DMS153 (cell line): ENCODE measurements at places on chromosomes 7 and 10.
A peak's percentile ranks its signal among the peaks of the same experiment; 100 is the strongest.

DNA sequence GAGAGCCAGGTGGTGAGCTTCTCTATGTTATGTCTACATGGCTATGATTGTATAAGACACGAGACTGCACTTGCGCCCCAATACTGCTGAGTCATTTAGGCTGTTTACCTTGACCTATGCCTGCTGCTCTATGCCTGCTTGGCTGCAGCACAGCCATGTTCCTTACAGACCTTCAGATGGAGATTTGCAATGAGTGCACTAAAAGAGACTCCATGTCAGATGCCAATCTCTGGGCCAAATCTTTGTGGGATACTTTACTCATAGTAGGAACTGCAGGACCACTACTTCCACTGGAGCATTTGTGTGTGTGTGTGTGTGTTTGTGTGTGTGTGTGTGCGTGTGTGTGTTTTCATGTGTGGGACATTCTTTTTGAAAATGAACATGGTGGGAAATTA lies 50.0 kb upstream of the KMT2E start:
- DNase-seq: no peak

- DNase-seq: no peak
These were observed 359.5 kb upstream of the NPSR1 start for GRCh38 chr7:34298492-34299013.

- no peak for DNase-seq
These were observed 18.1 kb upstream of the DNA2 start for GRCh38 chr10:68489919-68490318.

- DNase-seq: no peak
These were observed 4.9 kb upstream of the ZMIZ1 start for GRCh38 chr10:79063661-79064492.

DNA sequence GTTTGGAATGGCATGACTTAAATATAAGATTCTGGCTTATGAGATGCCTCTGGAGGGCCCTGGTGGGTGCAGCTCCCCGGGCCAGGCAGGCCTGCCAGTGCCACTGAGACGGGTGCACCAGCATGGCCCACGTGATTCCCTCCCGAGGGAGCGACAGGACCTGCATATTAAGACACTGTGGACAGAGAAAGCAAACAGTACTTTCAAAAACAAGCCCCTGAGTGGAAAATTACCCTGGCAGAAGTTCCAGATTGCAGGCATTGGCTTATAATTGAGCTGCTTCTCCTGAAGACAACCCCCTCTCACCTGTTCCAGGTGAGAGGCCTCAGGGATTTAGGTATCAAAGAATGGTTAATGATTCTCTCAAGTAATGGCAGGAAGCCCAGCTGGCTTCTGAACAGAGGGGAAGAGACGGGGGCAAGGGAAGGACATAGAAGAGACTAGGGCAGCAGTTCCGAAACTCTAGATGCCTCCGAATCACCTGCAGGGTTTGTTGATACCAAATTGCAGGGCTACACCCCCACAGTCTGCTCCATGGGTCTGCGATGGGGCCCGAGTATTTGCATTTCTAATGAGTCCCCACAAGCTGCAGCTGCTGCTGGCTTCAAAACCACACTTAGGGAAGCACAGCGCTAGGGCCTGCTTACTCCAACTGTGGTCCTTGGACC lies 66.0 kb upstream of the DOCK1 start:
- DNase-seq: peak; percentile 96

- DNase-seq: no peak
These were observed 414.0 kb upstream of the MKI67 start for GRCh38 chr10:128540128-128540762.

- DNase-seq: peak; percentile 77
These were observed 86.8 kb downstream of the GPR158 start for GRCh38 chr10:25261558-25261957.

- DNase-seq: no peak
These were observed 17.8 kb upstream of the LCOR start for GRCh38 chr10:96814264-96814663.

- DNase-seq: peak; percentile 52
These were observed 108.4 kb upstream of the BTBD16 start for GRCh38 chr10:122162671-122163173.

DNA sequence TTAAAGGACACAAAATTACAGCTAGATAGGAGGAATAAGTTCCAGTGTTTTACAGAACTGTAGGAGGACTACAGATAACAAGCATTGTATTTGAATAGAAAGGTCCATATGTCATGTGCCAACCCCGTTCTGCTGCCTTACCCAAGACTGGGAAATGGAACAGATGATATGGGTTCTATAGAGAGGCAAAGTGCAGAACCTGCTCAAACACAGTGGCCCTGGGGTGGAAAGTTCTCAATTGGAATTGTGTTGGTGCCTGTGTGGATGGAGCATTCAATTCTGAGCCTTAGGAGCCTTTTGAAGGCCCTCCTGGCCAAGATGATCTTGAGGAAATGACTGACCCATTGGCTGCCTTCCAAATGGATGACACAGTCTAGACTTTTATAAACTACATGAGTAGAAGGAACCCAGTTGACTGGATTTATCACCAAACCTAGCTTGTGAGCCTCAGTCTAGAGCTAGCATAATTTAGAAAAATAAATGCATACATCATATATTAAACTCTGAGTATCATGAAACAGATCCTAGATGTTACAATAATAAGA lies 4.1 kb upstream of the PRSS1 start:
- no peak for DNase-seq

DNA sequence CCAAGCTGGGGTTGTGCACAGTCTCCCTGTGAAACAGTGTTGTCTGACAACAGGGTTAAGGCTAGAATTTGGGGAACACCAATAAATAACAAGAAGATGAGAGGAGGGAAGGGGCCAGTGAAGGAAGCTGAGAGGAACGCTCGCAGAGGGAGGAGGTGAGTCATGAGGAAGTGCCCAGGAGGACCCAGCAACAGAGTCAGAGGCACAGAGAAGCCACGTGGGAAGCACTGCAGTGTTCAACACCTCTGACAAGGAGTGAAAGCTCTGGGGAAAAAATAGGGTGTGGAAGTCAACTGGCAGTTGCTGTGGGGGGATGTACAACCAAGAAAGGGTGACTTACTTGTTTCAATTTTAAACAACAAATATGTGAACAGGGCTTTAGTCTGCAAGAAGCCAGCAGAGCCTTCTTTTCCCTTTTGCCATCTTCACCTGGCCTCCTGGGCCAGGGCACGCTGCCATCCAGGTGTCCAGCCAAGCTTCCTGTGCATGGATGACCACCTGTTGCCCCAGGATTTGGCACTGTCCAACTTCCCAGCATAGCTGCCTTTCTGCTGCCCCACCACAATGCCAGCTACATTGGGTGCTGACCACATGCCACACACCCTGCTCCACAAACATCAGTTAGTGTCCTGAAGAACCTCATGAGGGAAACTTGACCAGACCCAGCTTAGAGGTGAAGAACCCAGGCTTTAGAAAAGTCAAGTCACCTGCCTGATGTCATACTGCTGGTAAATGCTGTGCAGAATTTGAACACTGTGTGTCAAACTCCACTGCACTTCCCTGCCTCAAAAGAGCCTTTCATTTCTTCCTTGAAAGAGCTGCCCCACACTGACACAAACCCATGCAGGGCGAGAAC lies 69.6 kb downstream of the ATXN7L1 start:
- no peak for DNase-seq

- DNase-seq: no peak
These were observed 23.5 kb downstream of the STN1 start for GRCh38 chr10:103894441-103894864.

- no peak for DNase-seq
These were observed 5.9 kb upstream of the MAGI2 start for GRCh38 chr7:79459381-79459780.

DNA sequence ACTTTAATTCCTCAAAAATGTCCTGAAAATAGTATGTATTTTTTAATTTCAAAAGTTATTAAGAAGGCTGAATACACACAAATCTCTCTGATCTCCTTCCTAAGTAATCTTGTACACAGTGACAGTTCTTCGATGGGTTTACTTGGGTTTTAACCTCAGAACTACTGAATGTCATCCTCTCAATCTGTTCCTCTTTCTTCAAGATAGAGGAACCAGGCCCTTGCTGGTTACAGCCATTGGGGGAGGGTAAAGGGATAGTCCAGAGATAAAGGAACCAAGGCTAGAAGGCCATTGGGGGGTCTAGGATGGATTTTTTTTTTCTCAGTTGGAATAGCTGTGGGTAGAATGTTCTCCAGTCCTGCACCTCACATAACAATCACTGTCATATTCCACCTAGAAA lies 224.9 kb downstream of the SKIDA1 start:
- no peak for DNase-seq

DNA sequence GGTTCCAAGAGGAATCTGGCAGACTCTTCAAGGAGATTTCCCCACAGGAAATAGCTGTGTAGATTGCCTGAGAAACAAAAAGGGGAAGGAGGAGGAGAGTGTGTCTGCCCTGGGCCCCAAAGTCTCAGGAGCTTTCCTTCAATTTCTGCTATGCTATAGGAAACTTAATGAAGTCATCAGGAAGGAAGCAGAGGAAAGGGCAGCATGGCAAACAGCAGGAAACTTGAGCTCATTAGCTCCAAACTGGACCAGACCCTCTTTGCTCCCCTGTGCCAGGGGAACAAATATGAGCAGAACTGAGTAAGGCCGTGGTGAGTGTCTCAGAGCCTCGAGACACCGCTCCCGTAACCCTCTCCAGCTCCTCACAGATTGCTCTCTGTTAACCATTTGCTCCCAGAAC lies 4.8 kb upstream of the KCNIP2 start:
- no peak for DNase-seq

GRCh38 chr7:128020159-128020558 lies 11.1 kb downstream of the LRRC4 start:
- DNase-seq: no peak

GRCh38 chr10:29495366-29495765 lies 139.4 kb downstream of the SVIL start:
- no peak for DNase-seq

GRCh38 chr7:114175125-114175524 lies 239.5 kb upstream of the FOXP2 start:
- DNase-seq: no peak

DNA sequence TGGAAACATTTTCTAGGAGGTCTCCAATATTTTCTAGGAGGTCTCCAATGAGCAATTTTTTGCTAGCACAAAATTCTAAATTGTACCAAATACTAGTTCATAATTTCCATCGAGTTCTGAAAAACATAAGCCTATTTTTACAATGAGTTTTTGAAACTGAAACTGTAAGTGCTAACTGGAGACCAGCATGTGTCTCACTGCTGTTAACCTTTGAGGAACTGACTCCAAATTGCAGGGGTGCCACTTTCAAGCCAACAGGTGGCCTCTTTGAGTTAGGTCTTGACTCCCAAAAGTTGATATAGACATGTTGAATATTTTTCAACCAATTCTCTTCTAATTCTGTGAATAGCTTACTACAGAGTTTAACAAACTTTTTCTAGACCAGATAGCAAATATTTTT lies 58.8 kb downstream of the CAV1 start:
- no peak for DNase-seq

- no peak for DNase-seq
These were observed 75.2 kb downstream of the PRLHR start for GRCh38 chr10:118520116-118520742.

- DNase-seq: no peak
These were observed 151.9 kb downstream of the NEURL1 start for GRCh38 chr10:103645141-103646054.

- peak; percentile 76 for DNase-seq
These were observed 154.7 kb downstream of the RNLS start for GRCh38 chr10:88428442-88428841.

GRCh38 chr7:31786326-31786725 lies 99.3 kb downstream of the PPP1R17 start:
- DNase-seq: no peak

DNA sequence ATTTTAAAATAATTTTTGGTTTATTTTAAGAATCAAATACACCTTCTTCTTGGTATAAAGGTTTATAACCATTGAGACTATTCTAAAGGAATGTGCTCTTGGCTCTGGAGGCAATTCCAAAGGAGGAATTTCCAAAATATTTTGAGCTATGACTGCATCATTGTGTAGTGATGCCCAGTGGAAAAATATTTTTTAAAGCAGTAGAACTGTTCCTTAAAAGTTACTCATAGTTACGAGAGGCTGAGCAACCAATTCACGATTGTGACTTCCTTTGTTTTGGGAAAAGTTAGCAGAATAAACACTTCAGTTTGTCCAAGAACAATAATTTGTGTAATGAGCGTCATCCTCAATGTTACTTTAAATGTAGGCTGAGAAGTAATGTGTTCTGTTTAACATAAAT lies 233.6 kb downstream of the BAMBI start:
- no peak for DNase-seq

DNA sequence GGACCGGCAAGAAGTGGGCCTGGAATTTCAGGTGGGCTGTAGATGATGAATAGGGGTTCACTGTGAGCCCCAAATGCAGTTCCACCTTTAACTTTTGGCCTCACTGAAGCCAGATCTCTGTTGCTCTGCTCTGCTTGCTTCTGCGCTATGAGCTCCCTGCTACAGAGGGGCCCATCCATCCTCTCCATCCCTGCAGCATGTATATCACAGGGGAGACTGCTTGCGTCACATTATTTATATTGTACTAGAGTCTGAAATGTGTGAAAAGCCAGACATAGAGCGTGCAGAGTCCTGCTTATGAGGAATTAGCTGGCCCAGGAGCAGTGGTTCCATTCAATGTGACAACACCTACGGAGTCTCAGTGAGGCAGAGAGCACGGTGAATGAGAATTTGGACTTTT lies 69.9 kb downstream of the AOAH start:
- DNase-seq: no peak

DNA sequence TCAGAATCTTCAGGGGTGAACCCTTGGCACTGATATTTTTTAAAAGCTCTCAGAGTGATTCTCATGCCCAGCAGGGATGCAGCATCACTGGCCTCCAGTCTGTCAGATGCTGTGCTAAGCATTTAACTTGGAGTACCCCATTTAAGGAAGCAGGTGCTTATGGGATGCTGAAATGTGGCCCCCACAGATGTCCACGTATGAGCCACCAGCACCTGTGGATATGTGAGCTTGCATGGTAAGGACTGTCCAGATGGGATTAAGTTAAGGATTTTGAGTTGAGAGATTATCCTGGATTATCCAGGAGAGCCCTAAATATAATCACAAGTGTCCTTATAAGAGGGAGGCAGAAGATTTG lies 17.7 kb downstream of the CHST3 start:
- DNase-seq: no peak

- DNase-seq: peak; percentile 79
These were observed 33.3 kb downstream of the DDC start for GRCh38 chr7:50531928-50532327.

GRCh38 chr10:126481181-126481580 lies 92.9 kb upstream of the ADAM12 start:
- no peak for DNase-seq
